ENCODE measurements at places on chromosomes 13 and 19.

DNA sequence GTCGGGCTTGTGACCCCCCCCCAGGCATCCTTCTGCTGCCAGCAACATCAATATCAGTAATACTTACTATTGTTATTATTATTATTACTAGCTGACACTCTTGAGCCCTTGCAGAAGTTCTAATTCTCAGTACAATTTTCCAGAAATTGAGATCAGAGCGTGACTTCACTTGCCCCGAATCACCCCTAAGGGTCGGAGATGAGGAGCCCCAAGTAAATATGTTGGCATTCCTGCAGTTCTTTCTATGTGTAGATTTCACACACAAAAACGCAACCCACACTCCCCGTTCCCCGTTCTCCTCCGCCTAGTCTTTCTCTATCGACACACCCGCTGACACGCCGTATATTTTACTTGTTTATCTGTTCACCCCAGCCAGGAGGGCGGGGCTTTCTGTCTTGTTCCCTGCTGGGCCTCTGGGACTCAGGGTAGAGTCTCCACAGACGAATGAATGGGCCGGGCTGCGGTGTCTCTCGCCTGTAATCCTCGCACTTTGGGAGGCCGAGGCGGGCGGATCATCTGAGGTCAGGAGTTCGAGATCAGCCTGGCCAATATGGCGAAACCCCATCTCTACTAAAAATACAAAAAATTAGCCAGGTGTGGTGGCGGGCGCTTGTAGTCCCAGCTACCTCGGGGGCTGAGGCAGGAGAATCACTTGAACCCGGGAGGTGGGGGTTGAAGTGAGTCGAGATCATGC, 14.7 kb downstream of the TLE5 start:
- peak; percentile 51 for DNase-seq

DNA sequence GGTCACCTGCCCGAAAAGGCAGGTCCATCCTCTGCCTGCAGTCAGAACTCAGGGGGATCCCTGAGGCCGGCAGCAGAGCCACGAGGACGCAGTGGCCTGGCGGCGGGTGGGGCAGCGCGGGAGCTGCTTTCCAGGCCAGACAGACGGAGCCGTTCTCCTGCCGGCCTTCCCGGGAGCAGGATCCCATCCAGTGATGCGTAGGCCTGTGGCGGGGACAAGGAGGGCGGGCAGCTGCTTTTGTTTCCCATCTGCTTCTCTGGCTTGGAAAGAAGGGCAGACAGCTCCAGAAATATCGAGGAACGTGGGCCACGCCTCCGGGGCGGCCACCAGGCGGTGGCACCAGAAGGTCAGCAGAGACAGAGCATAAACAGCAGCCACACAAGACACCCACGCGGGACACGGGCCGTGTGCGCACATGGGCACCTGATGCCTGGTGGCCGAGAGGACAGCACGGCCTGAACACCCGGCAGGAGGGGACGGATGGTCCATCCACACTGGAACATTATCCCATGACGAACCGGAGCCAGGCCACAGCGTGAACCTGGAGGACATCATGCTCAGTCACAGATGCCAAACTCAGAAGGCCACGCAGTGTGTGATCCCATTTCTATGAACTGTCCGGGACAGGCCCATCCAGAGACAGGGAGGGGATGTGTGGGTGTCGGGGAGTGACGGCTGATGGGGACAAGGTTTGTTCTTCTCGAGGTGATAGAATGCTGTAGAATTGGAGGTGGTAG, 13.9 kb upstream of the MKNK2 start:
- no peak for DNase-seq

DNA sequence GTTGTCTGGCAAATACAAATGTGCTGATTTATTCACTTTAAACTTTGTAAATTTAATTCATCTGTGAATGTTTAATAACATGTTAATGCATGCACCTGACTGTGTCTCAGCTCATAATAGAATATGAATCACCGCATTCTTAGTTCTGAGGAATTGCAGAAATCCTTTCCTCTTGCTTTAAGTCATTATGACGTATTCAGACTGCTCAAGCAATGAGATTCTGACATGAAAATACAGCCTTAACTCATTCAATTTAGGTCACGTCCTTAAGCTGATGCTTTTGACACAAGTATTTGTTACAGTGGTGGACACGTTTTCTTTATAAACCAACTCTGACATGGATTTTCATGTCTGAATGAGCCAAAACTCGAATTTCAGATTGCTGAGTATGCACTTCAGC, 541.0 kb upstream of the KLF12 start:
- no peak for DNase-seq

DNA sequence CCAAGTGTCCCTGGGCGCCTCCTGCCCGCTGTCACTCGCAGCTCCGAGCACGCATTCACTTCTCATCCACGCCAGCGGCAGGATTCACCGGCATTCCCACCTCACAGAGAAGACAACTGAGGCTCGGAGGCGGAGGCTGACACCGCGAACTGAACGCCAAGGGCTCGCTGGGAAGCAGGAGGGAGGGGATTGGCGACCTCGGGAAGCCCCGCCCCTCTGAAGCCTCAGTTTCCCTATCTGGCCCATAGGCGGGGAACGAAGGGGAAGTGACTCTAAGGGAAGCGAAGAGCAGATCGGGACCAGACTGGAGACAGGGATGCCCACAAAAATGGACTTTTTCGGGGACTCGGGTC, 256 bp downstream of the MICOS13 start:
- DNase-seq: no peak

- DNase-seq: no peak
These were observed 844 bp upstream of the RFX1 start for GRCh38 chr19:14006766-14007562.

DNA sequence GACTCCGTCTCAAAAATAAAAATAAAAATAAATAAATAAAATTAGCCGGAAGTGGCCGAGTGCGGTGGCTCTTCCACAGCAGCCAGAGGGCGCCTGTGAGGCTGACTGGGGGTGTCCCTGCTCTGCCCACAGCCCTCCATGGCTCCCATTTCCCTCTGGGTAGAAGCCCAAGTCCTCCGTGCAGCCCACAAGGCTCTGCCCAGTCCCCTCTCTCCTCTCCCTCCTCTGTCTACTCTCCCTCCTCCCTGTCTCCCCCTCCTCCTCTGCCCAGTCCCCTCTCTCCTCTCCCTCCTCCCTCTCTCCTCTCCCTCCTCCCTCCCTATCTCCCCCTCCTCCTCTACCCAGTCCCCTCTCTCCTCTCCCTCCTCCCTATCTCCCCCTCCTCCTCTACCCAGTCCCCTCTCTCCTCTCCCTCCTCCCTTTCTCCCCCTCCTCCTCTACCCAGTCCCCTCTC, 20.4 kb downstream of the MISP start:
- DNase-seq: peak; percentile 13

DNA sequence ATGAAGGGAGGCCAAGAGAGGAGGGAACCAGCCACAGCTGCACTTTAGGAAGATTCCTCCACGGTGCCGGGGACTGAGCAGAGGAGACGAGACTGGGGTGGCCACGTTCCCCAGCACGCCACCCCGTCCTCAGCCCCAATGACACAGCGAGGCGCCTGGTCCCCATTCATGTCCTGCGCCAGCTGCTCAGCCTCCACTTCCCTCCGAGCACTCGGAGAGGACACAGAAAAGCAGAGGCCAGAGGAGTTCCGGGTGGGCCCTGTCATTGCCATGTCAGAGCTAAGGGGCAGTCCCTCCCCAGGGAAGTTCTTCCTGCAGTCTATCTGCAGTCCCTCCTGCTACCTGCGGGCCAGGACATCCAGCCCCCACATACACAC, 53.2 kb upstream of the NFIC start:
- DNase-seq: no peak

- DNase-seq: peak; percentile 62
These were observed 21.7 kb upstream of the ZNF429 start for GRCh38 chr19:21483589-21484170.

DNA sequence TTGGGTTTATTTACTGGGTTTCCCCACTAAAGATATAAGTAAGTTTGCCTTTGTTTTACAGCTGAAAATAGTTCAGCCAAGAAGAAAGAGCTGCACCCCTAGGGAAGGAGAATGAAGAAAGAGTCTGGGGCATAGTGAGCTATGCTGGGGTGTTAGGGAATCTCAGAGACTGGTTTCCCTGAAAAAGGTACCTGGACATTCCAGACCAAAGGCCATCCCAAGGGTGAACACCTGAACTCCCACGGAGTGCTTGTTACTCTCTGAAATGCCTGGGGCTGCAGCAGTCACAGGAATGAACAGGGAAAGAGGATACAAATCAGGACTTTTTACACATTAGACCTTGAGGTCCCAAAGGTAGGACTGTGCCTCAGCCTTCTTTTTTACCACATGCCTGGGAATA, 337.6 kb upstream of the SLC10A2 start:
- DNase-seq: no peak

- no peak for DNase-seq
These were observed 21.7 kb downstream of the CSNK1G2 start for GRCh38 chr19:1962674-1963073.

- no peak for DNase-seq
These were observed 21.3 kb downstream of the VRK3 start for GRCh38 chr19:50003810-50004419.

DNA sequence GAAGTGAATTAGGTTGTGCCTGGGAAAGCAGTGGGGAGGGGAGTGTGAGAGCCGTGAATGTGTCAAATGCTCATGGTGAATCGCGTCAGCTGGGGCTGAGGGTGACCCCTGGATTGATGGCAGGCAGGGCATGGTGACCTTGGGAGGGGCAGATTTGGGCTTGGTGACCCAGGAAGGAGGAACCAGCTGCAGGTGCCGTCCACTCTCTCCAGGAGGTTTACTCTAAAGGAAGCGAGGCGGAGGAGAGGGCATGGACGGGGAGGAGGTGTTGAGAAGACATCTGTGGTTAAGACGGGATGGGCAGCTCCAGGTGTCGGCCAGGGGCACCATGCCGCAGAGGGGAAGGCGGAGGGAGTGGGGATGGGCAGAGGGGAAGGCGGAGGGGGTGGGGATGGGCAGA, 28.7 kb downstream of the TMEM255B start:
- DNase-seq: no peak

- no peak for DNase-seq
These were observed 74.8 kb upstream of the XPO4 start for GRCh38 chr13:20977394-20977793.

DNA sequence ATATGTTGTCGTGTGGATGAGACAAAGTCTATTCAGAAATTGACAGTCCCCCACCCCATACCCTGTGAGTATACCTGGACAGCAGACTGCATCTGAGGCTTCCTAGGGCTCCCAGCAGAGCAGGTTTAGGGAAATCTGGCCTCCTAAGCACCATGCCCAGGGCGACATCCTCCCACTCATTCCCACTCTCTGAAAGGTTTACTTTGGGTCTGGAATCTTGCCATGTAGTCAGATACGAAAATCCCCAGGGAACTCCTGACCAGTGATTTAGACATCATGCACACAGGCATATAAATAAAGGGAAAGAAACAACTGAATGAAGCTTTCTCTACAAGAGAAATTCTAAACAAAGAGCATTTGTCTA, 717 bp upstream of the NALCN start:
- no peak for DNase-seq

DNA sequence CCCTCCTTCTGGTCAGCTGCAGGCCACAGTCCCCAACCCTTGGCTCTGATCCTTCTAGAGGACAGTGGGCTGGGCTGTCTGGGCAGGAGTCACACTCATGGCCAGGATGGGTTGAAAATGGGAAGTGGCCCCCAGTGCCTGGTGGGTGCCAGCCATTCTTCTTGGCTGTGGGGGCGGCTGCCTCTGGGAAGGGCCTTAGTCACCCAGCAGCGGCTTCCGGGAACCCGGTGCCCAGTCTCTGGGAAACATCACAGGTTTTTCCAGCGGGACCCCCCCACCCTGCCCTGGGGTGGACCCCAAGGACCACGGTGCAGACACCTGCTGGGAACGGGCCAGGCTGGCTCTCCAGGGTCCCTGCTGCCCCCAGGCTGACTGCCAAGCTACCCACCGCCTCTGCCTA, 27.3 kb upstream of the SLC7A10 start:
- no peak for DNase-seq

GRCh38 chr19:51020988-51021651, 1.6 kb upstream of the KLK10 start:
- no peak for DNase-seq

- DNase-seq: no peak
These were observed 2.3 kb downstream of the ZNF714 start for GRCh38 chr19:21084343-21084742.

DNA sequence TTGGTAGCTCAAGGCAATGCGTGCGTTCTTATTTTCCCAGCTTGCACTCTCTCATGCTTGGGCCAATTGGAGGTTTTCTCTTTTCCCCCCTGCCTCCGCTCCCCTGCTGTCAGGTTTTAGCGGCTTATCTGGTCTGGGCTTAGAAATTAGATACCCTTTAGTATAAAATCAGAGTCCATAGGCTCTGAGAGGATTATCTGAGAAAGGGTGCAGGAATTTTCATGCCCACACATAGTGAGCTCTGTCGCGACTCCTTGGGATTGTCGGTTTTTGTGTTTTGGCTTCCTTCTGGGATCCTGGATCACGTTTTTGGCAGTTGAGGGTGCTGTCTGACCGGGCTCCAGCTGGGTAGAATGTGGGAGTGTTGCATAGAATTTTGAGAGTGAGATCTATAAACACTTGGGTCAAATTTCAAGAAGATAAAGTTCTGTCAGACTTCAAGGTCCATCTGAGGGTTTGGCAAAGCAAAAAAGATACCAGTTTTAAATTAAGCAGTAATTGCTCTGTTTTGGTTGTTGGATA, 12.4 kb downstream of the CHAF1A start:
- DNase-seq: no peak

DNA sequence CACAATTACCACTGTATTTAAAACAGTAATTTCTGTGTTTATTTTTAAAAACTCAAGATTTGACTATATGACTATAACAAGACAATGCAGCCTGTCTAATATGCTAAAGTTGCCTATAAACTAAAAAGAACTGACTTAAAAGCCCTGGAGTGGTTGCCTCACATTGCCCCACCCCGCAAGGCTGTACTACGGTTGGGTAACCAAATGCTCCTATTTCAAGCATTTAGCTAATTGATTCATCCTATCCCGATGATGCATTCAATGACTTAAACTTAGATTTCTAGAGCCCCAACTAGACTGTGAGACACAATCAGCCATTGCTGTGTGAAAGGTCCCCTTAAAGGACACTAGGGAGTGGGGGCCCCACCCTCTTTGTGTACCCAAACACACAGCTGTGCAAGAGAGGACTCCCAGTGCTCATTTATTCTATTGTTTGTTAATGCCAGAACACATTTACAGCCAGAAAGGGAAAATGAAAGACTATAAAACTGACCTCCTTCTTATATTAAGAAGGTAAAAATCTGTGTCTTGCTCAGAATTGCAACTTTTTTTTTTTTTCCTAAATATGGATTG, 66.9 kb downstream of the MIPEP start:
- DNase-seq: no peak

- no peak for DNase-seq
These were observed 100.4 kb downstream of the DCLK1 start for GRCh38 chr13:36030670-36031331.

GRCh38 chr13:112962911-112963625, 5.9 kb upstream of the MCF2L start:
- DNase-seq: no peak
